Fibroblast of skin of left quadriceps (primary cell): ENCODE measurements at places on chromosomes 2 and 18.

GRCh38 chr2:46162329-46163097 is 134.7 kb upstream of the EPAS1 start:
- DNase-seq, result no peak

- no peak for DNase-seq
Observed at GRCh38 chr2:24123922-24124580, 782 bp downstream of the FAM228B start.

DNA sequence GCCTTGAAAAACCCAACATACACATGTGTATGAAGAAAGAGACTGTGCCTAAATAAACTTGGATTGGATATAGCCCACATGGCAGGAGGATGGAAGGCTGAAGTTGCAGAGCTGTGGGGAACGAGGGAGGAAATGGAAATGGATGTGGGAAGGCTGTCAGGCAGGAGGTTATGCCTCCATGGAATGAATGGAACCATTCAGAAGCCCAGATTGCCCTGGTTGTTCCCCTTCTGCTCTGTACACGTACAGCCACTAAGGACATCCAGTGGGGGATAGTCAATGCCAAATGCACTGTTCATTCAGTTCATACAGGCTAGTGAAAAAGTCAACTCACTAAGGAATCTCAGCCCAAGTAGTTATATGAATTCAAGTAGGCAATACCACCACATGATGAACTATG is 463.7 kb downstream of the TNS1 start:
- DNase-seq, result no peak

DNA sequence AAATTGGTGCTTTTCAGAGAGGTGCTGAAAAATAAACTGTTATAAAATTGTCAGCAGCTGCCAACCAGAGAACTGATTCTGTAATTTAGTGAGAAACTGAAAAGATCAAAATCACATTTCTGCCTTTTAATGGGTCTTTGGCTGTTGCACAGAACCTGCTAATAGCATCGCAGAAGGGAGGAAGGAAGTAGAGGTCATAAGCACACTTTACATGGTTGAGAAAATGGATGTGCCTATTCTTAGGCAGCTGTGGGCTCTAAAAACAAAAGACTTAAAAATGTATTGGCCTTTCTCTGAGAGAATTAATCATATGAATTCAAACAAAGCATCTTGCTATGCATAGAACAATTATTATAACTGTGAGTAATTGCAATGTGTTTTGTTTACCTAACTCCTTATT is 1186.9 kb downstream of the DSC3 start:
- DNase-seq, result no peak

- no peak for DNase-seq
Observed at GRCh38 chr2:107407017-107407416, 419.7 kb upstream of the RGPD4 start.

- no peak for DNase-seq
Observed at GRCh38 chr2:185984670-185985069, 246.1 kb downstream of the FSIP2 start.

- no peak for DNase-seq
Observed at GRCh38 chr2:135590619-135591260, 59.5 kb downstream of the R3HDM1 start.

GRCh38 chr2:147182260-147182659 is 662.6 kb upstream of the ACVR2A start:
- no peak for DNase-seq

DNA sequence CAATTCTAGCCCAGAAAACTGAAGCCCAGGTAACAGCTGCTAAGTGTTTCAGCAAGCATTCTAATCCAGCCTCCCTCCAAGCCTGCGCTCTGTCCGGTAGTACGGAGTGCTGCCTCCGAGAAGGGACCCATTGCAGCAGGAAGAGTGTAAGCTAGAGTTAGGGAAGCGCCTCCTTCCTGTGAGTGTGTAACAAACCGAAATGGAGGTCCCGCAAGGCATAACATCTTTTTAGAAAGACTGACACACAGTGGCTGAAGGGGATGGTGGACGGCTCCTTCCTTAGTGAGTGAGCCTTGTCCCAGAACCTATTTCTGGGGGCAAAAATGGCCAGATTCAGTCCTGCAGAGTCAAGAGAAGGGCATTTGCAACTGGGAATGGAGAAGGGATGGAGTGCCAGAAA is 12.2 kb downstream of the PKDCC start:
- DNase-seq, result no peak

GRCh38 chr2:42788-43187 is 3.5 kb downstream of the FAM110C start:
- DNase-seq, result no peak

GRCh38 chr18:23838801-23839366 is 149.6 kb downstream of the LAMA3 start:
- peak; percentile 35 for DNase-seq

- DNase-seq, result no peak
Observed at GRCh38 chr2:228698963-228699362, 517.5 kb upstream of the SPHKAP start.

DNA sequence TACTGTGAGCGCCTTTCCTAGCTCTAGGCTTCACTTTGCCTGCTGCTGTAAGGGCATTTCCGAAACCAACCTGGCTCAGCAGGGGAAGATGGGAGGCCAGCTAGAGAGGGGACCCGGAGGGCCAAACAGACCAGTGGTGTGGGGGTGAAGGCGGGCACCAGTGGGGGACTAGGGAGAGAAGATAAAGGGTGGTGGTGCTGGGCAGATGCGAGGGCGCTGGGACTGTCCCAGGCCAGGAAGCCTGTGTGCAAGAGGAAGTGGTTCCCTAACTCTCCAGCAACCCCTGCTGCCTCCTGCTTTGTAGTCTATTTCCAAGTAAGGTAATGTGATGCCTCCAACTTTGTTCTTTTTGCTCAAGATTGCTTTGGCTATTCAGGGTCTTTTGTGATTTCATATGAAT is 73.1 kb downstream of the DNAH7 start:
- no peak for DNase-seq

GRCh38 chr18:72675394-72675793 is 131.3 kb upstream of the CBLN2 start:
- no peak for DNase-seq

GRCh38 chr2:179412112-179412511 is 147.5 kb upstream of the SESTD1 start:
- DNase-seq, result no peak

DNA sequence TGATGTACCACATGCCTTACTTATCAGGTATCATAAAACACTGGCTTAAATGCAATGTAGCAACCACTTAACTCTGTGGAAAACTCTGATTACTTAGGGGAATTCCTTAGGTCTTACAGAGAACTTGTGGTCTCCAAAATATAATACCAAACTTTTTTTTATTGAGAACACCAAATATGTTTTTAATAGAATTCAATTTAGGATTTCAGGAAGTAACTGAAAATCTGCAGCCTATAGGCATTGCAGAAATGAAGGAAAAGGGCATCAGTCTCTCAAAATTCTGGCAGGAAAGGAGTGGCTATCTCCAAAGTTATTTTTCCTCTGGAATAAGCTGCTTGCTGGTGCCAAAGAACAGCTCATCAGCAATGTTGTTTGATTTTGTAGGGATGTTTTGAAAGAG is 105.3 kb upstream of the UGP2 start:
- peak; percentile 77 for DNase-seq

DNA sequence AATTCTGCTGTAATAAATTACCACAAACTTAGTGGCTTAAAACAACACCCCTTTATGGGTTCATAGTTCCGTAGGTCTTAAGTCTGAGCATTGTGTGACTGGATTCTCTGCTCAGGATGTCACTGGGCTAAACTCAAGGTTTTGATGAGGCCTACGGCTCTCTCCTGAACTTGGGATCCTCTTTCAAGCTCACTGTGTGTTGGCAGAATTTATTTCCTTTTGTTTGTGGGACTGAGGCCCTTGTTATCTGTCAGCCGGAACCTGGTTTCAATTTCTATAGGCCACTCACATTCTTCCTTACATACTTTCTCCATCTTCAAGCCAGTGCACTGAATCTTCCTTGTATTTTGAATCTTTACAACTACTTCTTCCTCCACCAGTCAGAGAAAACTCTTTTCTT is 290.2 kb downstream of the AKAIN1 start:
- no peak for DNase-seq

GRCh38 chr18:10239991-10240634 is 214.3 kb upstream of the APCDD1 start:
- no peak for DNase-seq

DNA sequence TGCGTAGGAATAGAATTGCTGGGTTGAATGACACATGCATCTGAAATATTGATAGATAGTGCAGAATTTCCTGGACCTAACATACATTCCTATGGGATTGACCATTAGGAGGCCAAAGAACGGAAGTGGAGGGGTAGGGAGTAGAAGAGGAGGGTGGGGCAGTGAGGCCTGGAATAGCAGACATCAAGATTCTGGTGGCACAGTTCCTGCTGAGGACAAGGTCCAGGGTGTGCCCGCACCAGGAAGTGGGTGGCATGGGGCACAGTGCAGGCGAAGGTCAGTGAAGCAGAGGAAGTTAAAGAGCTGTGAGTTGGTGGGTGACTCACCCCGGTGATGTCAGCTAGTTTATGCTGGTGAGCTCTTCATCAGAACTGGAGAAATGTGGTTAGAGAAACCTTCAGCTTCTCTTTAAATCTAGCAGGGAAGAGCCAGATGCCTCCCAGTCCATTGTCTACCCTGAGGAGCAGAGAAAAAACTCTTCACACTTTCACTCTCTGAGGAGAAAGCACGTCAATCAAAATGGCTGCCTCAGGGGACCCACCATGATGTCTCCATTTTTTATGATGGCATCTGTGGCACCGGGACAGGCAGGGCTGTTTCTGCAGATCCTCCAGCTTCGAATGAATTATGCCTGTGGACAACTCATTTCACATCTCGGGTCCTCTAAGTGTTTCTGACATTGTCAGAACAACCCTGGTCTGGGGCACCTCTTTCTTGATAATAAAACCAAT is 55.9 kb upstream of the CTLA4 start:
- peak; percentile 72 for DNase-seq

DNA sequence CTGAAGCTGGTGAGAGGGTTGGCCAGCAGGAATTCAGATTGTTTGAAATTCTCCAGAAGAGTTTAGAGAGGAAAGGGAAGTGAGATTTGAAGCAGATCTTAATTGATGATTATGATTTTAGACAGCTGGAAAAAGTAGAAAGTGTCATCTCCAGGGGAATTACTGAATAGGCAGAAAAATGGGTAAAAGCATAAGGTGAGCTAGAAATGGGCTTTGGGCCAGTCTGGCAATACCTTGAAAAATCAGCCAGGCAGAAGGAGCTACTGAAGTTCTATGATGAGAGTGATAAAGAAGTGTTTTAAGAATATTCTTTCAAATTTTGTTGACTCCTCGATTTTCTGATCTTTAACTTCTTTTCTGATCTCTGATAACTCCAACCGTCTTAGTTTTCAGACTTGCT is 172.9 kb upstream of the CCDC150 start:
- no peak for DNase-seq

- DNase-seq, result no peak
Observed at GRCh38 chr2:143146815-143147530, 17.8 kb downstream of the ARHGAP15 start.

GRCh38 chr2:224849264-224849663 is 133.1 kb upstream of the CCDC195 start:
- DNase-seq, result no peak

DNA sequence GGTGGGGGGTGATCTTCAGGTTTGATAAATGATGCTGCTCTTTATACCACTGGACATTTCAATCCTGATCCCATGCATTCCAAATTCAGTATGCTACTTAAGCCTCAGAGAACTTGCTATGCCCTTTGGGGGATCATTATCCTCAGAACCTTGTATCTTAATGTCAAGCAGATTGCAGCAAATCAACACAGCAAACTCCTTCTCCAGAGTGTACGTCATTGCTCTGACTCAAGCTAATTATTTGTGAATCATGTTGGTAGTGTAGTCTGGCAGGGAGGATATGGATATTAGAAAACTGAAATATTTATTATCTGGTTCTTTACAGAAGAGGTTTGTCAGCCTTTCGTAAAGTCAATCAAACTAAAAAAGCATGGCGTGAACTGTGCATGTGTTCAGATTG is 562.5 kb upstream of the FAM98A start:
- no peak for DNase-seq

DNA sequence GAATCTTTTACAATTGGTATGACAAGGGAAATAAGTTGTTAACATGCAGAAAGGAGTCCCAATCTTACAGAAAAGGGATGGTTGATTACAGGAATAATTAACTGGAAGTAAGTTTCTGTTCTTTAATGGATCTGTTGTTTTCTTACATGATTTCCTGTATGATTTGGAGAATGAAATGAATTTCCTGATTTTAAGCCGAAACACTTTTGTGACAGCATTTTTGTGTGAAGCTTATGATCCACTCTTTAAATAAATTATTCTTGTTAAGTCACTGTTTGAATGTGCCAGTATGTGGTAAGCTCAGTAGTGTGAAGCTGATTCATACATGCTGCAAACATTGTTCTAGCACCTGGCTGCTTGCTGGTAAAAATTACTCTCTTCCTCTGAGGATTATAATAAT is 516.2 kb downstream of the DCDC2C start:
- no peak for DNase-seq

DNA sequence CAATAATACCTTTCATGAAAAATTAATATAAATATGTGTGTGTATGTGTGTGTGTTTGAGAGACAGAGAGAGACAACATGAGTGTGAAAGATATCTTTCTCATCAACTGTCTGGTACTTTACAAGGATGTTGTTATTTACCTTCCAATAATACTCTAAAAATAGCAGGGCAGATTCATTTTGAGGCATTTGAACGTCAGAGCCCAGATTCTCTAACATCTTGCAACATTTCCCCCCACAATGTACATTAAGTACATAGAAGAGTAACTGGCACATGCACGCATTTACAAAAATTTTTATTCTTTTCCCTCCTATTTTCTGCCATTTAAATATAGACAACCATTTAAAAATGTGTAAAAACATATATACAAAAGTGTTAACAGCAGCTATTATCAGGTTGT is 100.9 kb downstream of the PID1 start:
- no peak for DNase-seq

- DNase-seq, result peak; percentile 13
Observed at GRCh38 chr2:11203480-11203879, 48.2 kb downstream of the SLC66A3 start.

GRCh38 chr2:241551599-241551997 is 6.9 kb upstream of the BOK start:
- no peak for DNase-seq

DNA sequence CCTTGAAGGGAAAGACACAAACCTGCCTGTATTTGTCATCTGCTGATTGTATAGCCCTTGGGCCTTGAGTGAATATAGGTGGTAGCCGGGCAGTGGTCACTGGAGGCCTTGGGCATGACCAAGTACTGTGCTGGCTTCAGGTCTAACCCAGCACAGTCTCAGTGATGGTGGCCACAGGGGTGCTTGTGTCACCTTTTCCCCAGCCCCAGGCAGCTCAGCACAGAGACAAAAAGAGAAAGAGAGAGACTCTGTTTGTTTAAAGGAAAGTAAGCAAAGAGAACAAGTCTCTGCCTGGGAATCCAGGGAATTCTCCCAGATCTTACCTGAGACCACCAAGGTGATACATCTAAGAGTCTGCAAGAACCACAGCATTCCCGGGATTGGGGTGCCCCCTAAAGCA is 39.4 kb upstream of the INPP4A start:
- DNase-seq, result no peak

DNA sequence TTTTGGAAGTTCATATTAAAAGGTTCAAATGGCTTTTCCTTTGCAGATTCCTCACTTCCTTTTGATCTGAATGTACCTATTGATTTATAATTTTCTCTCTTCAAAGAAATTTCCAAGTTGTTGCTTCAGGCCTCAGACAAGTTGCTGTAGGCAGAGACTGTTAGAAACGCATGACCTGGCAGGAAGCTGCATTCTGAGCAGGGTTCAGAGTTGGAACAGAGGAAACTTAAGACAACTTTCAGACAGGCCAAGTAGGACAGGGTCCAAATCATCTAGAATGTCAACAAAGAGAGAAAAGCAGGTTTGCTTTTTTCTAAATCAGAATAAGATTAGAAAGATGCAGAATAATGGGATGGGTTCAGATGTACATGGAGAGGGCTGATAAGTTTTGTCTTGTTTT is 416.3 kb downstream of the LRP1B start:
- DNase-seq, result no peak
